Hematopoietic multipotent progenitor cell treated with erythropoietin and hydrocortisone succinate and interleukin-3 and kit ligand, for 4 days (in vitro differentiated cells): ENCODE measurements at places on chromosomes 16 and 17.

DNA sequence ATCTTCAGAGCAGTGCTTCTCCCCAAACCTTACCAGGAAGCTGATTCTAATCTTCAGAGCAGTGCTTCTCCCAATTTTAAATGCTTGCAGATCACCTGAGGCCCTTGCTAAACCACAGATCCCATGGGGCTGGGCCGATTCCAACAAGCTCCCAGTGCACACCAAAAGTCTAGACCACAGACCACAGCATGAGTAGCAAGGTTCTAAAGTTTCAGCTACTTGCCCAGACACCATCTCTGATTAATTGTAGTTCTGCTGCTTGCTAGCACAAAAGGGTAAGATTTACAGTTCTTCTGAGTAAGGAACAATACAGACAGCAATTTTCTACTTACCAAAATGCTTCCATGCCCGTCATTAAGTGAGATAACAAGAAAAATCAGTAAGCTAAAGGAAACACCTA is 12.2 kb downstream of the CLEC3A start:
- DNase-seq = peak; percentile 25

DNA sequence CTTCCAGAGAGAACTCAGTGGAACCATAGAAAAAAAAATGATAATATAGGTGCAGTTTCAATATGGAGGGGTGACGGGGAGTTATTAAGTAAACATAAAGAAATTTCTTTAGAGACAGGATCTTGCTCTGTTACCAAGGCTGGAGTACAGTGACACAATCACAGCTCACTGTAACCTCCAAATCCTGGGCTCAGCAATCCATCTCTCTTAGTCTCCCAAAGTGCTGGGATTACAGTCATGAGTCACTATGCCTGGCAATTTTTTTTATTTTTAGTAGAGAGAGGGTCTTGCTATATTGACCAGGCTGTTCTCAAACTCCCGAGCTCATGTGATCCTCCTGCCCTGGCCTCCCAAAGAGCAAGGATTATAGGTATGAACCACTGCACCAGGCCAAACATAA is 48.8 kb downstream of the NLRC5 start:
- DNase-seq = no peak

- peak; percentile 90 for DNase-seq
These were observed 78.1 kb upstream of the TOB1 start for GRCh38 chr17:50944054-50944901.

- no peak for DNase-seq
These were observed 482.2 kb upstream of the SOX9 start for GRCh38 chr17:71638668-71639067.

GRCh38 chr17:596763-597644 is 117.6 kb downstream of the VPS53 start:
- peak; percentile 61 for DNase-seq

DNA sequence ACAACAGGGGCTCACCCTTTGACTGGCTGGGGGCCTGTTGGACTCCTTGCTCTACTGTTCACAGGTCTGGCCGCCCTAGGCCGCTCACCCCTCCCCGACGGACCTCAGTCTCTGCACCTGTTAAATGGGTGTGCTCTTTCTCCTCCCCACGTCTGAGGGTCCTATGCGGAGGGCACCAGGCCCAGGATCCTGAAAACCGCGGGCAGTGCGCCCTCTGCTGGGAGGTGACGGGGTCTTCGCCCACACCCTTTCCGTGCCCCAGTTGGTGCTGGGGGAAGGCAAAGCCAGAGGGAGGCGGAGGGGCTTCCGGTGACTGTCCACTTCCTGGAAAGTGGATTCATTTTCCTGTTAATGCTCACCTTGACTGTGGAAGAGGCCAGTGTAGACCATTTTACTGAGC is 1010.9 kb downstream of the KCNJ18 start:
- no peak for DNase-seq

- no peak for DNase-seq
These were observed 6.1 kb upstream of the HIC1 start for GRCh38 chr17:2048805-2049204.

- peak; percentile 71 for DNase-seq
These were observed 137.7 kb upstream of the CORO6 start for GRCh38 chr17:29760279-29761039.

DNA sequence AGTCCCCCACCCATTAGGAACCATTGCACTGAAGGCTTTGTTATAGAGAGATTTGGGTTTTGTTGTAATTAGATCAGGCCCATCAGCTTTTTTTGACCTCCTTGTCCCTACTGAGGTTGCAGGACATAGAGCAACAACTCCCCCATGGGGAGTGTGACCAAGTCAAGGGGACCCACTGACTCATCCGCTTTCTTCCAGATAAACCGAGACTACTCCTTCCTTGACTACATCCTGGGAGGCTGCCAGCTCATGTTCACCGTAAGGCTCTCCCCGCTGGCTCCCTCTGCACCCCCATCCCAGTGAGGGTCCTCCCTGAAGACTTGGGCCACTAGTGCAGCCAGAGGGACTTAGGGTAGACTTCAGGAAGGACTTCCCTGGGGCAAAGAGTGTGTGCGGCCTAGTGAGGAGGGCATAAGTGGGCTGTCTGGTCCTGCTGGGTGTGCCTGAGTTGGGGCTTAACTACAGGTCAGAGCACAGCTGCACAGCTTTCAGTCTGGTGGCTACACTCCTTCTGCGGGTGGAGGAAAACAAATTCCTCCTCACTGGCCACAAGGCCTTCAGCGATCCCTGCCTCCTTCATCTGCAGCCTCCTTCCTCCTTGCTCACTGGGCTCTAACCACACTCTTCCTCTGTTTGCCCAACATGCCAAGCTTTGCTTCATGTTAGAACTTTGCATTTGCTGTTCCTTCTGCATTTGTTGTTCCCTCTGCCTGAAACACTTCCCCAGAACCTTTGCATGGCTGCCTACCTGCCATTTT is 31.0 kb downstream of the CPNE2 start:
- no peak for DNase-seq

- no peak for DNase-seq
These were observed 269.4 kb downstream of the BCAS3 start for GRCh38 chr17:60947100-60947499.

DNA sequence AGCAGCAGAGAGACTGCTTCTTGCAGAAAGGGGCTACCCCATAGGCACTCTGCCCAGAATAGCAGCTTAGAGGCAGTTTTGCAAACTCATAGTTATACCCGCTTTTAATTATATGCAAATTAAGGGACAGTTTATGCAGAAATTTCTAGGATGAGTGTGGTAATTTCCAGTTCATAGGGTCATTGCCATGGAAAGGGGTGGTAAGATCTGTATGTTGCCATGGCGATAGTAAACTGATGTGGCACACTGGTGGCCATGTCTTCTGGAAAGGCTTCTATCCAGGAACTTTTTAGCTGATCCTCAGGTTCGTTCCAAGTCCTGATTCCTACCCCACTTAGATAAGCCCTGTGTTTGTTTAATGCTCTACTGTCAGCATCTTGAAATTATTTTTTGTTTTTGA is 6.2 kb downstream of the STXBP4 start:
- peak; percentile 34 for DNase-seq

- DNase-seq = no peak
These were observed 9.7 kb downstream of the RAD51C start for GRCh38 chr17:58702045-58702476.

DNA sequence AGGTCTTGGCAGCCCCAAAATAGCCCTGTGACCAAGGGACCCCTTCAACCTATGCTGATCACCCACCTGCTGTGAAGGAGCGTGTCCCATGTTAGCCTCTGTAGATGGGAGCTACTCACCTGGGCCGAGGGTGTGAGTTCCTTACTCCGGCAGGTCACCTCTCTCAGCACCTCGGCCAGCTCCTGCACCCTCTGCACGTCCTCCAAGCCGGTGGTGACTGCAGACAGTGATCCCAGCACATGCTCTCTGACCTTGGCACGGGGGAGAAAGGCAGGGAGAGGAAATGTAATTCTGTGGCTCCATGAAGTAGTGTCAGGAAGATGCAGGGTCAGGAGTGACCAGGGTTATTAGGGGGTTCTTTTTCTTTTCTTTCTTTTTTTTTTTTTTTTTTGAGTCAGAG is 67.7 kb upstream of the BCO1 start:
- DNase-seq = peak; percentile 14

DNA sequence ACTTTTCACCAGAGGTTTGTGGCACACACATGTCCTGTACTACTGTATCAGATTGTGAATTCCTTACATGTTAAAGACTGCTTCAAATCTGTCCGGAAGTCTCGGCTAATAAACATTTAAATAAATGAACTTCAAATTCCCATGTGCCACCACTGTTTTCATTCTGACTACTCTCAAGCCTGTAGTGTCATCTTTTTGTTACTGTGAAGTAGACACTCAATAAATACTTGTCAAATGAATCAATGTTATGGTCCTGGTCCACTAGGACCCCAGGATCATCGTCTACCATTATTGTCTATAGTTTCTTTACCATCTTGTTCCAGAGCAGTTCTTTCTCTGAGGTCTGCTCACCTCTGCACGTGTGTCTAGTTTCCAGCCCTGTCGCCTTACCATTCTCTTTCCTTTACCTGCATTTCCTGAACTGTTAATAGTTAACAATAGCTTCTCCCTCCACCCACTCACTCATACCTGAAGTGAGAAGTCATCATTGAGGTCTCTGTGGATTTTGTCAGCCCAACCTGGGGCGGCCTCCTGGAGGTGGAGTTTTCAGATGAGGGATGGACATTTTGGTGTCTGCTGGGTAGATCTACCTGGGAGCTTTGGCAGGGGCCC is 333.0 kb downstream of the SEC14L1 start:
- DNase-seq = no peak

GRCh38 chr16:66898207-66898606 is 17.9 kb downstream of the PDP2 start:
- no peak for DNase-seq

- DNase-seq = no peak
These were observed 2.9 kb upstream of the COASY start for GRCh38 chr17:42559075-42559474.

DNA sequence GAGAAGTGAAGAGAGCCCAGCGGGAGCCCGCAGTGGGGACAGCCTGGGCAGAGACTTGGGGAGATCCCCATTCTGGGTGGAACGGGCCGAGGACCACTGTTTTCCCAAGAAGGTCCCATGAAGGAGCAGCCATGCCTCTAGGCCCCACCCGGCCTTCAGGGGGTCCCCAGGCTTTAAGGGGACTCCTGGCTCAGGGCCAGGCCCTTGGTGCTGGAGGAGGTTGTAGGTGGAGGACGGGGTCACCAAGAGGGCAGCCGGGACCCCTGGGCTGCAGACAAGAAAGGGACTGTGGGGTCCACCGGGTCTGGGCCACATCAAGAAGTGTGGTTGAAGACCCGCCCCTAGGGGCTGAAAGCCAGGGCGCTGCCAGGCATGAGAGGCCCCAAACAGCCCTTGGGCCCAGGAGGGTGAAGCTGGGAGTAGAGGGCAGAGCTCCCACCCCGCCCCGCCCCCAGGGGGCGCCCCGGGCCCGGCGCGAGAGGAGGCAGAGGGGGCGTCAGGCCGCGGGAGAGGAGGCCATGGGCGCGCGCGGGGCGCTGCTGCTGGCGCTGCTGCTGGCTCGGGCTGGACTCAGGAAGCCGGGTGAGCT is at the start of gene PRSS21:
Gene PRSS21 (plus strand): TSS at position 487 of the 589 bp plus-strand sequence. CDS start 32 bp downstream, at position 519.
- DNase-seq = peak; percentile 44

DNA sequence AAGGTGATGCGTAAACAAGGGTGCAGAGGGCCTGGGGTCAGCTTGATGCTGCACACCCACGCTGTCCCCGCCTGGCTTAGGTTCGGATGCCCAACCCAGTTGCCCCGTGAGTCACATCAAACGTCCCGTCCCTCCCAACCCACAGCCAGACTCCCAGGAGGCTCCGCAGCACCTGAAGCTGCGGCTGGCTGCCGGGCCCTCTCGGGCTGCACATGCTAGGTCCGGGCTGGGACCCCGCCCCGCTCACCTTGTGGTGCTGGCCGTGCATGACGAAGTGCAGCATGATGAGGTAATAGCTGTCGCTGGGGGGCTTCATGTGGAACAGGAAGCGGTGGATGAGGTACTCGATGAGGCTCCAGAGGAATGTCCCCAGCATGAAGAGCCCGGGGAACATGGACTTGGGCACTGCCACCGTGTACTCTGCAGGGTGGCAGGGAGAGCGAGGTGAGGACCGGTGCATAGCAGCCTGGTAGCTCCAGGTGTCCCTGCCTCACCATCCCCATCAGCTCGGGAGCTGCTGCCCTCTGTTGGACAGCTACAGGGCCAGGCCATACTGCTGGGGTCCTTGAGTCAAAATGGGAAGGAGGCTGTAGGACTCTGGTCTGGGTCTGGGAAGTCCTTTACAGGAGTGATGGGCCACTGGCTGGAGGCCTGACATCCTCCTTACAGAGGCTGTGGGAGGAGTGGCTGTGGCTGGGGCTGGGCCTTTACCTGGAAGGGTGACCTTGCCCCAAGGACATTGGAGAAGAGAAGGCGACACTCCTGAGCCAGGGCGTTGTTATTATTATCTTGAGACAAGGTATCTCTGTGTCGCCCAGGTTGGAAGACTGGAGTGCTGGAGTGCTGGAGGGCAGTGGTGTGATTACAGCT is 18.3 kb upstream of the MLKL start:
- DNase-seq = no peak

DNA sequence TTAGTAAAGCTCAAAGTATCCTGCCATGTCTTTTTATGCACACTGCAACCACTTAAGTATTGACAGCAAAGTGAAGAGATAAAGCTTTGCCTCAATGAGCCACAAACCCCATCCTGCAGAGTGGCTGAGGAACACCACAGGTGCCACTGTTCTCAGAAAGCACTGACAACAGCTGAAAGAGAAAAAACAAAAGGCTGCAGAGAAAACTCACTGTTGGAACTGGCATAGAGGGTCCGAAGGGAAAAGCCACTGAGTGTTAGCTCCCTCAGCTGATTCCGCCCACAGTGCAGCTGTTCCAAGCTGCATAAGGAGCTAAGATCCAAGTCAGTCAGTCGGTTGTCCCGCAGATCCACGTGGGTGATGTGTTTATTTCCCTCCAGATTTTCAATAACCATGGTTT is 48.3 kb downstream of the PHLPP2 start:
- no peak for DNase-seq

- no peak for DNase-seq
These were observed 12.2 kb downstream of the ADGRG1 start for GRCh38 chr16:57640612-57641011.

GRCh38 chr17:68036304-68037147 is 991 bp downstream of the KPNA2 start:
- DNase-seq = peak; percentile 30

GRCh38 chr17:59073972-59074371 is 32.7 kb downstream of the TRIM37 start:
- DNase-seq = no peak

GRCh38 chr16:31248344-31248743 is 11.4 kb upstream of the ITGAM start:
- no peak for DNase-seq

DNA sequence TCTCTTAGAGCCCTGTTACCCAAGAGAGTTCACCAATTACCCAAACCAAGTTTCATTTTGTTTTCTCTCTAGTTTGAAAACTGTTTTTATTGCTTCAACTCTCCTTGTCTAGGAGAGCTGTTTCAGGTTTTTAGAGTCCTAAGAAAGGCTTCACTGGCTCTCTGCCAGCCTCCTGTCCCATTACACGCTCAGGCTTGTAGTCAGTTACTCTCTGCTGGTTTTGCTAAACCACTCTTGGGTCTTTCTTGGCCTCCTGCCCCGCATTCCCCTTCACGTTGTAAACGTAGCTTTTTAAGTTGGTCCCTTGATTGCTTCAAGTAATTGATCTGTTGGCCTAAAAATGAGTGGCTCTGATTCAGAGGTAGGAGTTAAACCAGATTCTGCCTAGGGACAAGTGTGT is 529.1 kb downstream of the MAF start:
- peak; percentile 31 for DNase-seq

- no peak for DNase-seq
These were observed 2.3 kb downstream of the DNASE1 start for GRCh38 chr16:3656491-3657468.
